ENCODE measurements at places on chromosomes 1 and 21. TPM values are rescaled to one million over a fixed set of nuclear protein-coding genes. Genes with fewer than 3 reads are reported as not detected.

DNA sequence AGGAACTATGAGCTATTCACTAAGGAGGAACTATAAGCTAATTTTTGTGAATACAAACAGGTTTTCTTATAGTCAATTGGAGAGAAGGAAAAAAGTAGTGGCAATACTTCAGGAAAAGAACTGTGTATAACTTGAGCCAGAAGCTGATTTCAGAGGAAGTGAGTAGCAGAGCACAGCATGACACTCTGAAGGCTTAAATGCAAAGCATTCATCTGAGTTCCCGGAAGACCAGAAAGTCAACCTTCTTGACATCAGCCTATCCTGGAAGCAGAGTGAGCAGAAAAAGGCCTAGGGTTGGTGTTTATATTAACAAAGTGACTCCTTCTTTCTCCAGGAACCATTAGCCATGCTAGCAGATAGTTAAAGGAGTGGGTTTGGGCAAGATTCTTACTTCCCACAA lies 545.2 kb downstream of the MRPL39 start:
- no peaks in the 10 kb centered on the region for H3K36me3 ChIP-seq
- no peak overlapping the region for H3K27ac ChIP-seq
- DNase-seq = no peak
- H3K4me1 ChIP-seq = no peaks in the 10 kb centered on the region
- no peak overlapping the region for H3K4me3 ChIP-seq
- no peaks in the 10 kb centered on the region for H3K27me3 ChIP-seq

The ZBTB48 gene
- 33.2 TPM for total RNA-seq

DNA sequence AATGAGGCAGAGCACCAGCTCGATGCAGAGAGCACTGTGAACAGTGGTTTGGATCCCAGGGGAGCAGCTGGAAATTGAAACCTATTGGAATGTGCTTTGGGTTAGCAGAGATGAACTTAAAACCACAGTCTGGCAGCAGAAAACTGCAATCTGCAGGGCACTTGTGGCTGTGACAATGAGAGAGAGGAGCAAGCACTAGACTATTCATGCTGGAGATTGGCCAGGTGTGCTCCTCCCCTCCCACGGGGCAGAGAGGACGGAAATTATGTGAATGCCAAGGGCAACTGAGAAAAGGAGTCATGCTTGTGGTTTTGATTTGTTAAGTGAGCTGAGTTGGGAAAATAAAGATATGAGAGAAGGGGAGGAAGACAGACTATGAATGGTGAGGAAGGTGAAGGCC lies 38.1 kb downstream of the HSD3B2 start:
- no peak overlapping the region for H3K27ac ChIP-seq
- H3K4me3 ChIP-seq = no peak overlapping the region
- H3K27me3 ChIP-seq = no peaks in the 10 kb centered on the region
- no peaks in the 10 kb centered on the region for H3K36me3 ChIP-seq
- peaks cover 6% of the 10 kb centered on the region for H3K4me1 ChIP-seq

DNA sequence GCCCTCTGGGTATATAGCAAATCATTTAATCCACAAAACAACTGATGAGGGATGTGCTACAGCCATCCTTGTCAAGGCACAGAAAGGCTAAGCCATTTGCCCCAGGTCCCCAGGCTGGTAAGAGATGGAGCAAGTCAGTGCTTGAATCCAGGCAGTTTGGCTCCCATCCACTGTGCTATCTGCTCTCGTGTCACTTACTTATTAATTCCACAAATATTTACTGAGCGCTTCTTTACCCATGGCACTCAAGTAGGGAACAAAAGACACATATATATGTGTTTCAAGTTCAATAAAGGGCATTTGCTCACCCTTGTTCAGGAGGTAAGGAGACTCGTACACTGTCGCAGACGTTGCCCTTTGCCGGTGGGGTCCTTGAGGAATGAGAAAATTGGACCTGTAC lies 38.6 kb upstream of the MPZL1 start:
- no peak for DNase-seq
- no peaks in the 10 kb centered on the region for H3K36me3 ChIP-seq
- H3K4me1 ChIP-seq = no peaks in the 10 kb centered on the region
- no peak overlapping the region for H3K4me3 ChIP-seq
- no peak overlapping the region for H3K27ac ChIP-seq

- no peak overlapping the region for H3K4me3 ChIP-seq
- peaks cover 60% of the 10 kb centered on the region for H3K36me3 ChIP-seq
- DNase-seq = no peak
- H3K27ac ChIP-seq = no peak overlapping the region
These were observed 53.4 kb downstream of the UBR4 start for GRCh38 chr1:19156676-19157075.

DNA sequence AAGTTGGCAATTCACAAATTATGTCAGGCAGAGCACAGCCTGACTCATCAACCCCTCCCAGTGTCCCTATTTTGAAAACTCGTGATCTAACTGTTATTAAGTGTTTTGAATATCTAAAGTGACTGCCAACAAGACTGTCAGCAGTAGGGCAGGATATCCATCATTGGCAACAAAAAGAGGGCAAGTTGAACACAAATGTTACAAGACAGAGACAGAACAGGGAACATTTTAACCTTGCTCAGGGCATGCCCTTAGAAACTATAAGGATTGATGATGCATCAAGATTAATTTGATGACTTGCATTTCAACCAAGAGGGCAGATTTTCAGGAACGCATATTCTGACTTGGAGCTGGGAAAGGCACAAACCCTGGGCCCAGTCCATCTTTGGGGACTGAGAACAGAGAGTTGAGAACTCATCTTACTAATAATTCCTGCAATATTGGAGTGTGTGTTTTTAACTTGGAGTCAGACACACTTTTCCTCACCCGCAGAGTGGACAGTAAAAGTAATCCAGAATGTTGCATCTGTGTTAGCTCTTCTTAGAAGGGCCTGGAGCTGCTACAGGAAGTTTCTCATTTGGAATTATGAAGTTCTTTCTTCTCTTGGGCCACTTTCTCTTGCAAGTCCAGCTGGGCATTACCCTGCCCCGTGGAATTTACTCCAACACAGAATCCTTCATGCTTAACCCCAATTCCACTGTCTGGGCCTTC lies 317.2 kb downstream of the LTN1 start:
- H3K27me3 ChIP-seq = no peaks in the 10 kb centered on the region
- H3K36me3 ChIP-seq = peaks cover 3% of the 10 kb centered on the region
- H3K27ac ChIP-seq = no peak overlapping the region
- H3K4me1 ChIP-seq = no peaks in the 10 kb centered on the region

The PRAMEF18 gene
- total RNA-seq = not detected

- no peaks in the 10 kb centered on the region for H3K36me3 ChIP-seq
- H3K27me3 ChIP-seq = no peaks in the 10 kb centered on the region
- DNase-seq = no peak
- no peaks in the 10 kb centered on the region for H3K4me1 ChIP-seq
- no peak overlapping the region for H3K4me3 ChIP-seq
- no peak overlapping the region for H3K27ac ChIP-seq
These were observed 628.4 kb upstream of the TMPRSS15 start for GRCh38 chr21:19031953-19032352.

DNA sequence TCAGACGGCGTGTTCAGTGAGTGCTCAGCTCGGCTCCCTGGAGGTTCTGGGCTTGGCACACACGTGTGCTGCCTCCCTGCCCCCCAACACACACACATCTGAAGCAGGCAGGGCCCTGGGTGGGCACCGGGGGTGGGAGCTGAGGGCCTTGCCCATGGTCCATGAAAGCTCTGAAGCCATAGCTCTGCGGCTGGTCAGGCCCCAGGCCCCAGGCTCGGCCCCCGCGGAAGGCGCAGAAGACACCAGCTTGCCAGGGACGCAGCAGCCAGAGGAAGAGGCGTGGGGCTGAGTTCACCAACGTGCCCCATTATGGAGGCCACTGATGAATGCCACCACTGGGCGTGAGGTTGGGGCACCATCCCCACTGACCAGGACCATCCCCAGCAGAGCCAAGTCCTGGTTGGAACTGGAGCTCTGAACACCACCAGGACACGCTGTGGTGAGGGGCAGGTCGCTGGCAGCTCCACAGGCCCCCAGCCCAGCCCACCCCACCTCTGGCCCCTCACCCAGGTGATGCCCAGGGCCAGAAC lies 4.2 kb downstream of the AURKAIP1 start:
- H3K27ac ChIP-seq = no peak overlapping the region
- no peak overlapping the region for H3K4me3 ChIP-seq
- H3K4me1 ChIP-seq = no peaks in the 10 kb centered on the region

The IL12RB2 gene
- total RNA-seq = 0.77 TPM

The OR2L2 gene
- total RNA-seq = 0.11 TPM

- H3K27me3 ChIP-seq = no peaks in the 10 kb centered on the region
- H3K4me3 ChIP-seq = no peak overlapping the region
- DNase-seq = no peak
- peaks cover 1% of the 10 kb centered on the region for H3K36me3 ChIP-seq
These were observed 13.5 kb downstream of the TNFRSF1B start for GRCh38 chr1:12180315-12180714.

DNA sequence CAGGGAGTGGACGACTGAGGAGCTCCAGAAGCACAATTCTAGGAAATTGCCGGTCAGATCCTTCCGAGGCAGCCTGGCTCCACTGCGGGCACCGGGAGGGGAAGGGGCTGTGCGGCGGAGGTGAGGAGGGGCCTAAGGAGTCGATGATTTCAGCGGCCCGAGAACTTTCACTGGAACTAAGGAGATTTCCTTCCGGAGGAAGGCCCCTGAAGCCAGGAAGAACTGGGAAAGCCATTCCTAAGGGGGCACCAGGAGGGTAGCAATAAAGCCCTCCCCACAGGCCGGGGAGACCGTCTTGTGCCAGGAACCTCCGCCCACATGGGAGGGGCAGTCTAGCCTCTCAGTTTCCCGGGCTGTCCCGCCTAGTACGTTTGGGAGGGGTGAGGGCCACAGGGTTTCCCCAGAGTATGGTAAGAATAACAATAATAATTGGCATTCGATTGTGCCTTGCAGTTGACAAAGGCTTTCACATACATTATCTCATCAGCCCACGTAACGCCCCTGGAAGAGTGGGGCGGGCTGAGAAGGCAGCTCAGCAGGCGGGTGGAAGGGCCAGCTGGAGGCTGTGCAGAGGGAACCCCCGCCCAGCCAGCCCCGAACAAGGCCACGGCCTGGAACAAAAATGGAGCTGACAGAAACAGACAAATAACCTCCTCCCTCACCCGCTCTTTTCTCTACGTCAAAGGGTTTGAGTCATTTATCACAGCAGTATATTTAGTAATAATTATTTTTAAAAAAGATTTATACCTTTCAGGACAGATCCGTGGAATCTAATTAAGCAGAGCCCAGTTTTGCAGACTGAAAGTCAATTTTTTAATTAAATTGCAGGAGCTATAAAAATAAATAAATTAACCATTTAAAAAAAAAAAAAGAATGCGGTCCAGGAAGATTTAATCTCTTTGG lies 19.8 kb downstream of the NPR1 start:
- peak overlapping the region; percentile 13 for H3K4me3 ChIP-seq
- DNase-seq = peak; percentile 56
- H3K27me3 ChIP-seq = no peaks in the 10 kb centered on the region
- no peak overlapping the region for H3K27ac ChIP-seq
- peaks cover 12% of the 10 kb centered on the region for H3K4me1 ChIP-seq

GRCh38 chr1:1150100-1150499 lies 23.6 kb upstream of the TTLL10 start:
- H3K36me3 ChIP-seq = peaks cover 16% of the 10 kb centered on the region
- no peak overlapping the region for H3K4me3 ChIP-seq
- H3K27me3 ChIP-seq = no peaks in the 10 kb centered on the region

The C1QA gene
- not detected for total RNA-seq

The SPRR1A gene
- total RNA-seq = not detected

The AGTRAP gene
- total RNA-seq = 60.9 TPM

The TMEM81 gene
- 2.8 TPM for total RNA-seq

The B3GALT5 gene
- total RNA-seq = 24.2 TPM

DNA sequence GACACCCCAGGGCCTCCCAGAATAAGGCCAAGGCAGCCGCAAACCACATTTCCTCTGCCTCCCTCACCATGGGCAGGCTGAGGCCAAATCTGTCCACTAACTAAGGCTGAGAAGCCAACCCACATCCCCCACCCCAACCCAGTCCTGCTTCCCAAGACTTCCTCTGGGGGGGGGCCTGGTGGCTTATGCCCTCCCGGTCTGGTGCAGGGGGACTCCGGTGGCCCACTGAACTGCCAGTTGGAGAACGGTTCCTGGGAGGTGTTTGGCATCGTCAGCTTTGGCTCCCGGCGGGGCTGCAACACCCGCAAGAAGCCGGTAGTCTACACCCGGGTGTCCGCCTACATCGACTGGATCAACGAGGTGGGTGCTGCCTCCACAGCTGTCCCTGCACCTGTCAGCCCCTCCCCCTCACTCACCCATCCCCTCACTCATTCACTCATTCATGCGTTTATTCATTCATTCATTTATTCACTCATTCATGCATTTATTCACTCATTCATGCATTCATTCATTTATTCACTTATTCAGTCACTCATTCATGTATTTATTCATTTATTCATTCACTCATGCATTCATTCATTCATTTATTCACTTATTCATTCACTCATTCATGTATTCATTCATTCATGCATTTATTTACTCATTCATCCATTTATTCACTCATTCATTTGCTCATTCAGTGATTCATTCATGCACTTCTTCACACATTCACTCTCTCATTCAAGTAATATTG lies 7.3 kb downstream of the CTRC start:
- no peak overlapping the region for H3K27ac ChIP-seq
- no peaks in the 10 kb centered on the region for H3K4me1 ChIP-seq
- no peaks in the 10 kb centered on the region for H3K27me3 ChIP-seq
- H3K36me3 ChIP-seq = no peaks in the 10 kb centered on the region
- no peak for DNase-seq
- H3K4me3 ChIP-seq = no peak overlapping the region
